ENCODE measurements at places on chromosomes 1 and 21.

DNA sequence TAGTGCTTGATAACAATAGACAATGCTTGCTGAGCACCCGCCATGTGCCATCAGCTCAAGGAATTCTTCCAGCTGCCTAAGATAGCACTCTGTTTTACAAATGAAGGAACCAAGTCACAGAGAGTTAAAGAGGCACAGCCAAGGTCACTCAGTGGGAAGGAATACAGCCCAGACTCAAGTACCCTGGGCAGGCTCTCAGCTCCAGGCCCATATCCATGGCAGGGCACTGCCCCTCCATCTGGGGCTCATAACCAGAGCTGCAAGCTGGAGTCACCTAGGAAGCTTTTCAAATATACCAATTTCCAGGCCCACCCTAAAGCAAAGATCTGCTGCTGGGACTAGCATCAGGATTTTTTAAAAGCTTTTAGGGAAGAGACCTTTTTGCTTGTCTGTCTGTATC, 1.6 kb downstream of the CLEC20A start:
- no peak for DNase-seq

- DNase-seq = peak; percentile 24
Measured at GRCh38 chr1:18182398-18183160, 75.0 kb downstream of the IGSF21 start.

- no peak for DNase-seq
Measured at GRCh38 chr1:89727517-89728312, 93.1 kb upstream of the LRRC8D start.

DNA sequence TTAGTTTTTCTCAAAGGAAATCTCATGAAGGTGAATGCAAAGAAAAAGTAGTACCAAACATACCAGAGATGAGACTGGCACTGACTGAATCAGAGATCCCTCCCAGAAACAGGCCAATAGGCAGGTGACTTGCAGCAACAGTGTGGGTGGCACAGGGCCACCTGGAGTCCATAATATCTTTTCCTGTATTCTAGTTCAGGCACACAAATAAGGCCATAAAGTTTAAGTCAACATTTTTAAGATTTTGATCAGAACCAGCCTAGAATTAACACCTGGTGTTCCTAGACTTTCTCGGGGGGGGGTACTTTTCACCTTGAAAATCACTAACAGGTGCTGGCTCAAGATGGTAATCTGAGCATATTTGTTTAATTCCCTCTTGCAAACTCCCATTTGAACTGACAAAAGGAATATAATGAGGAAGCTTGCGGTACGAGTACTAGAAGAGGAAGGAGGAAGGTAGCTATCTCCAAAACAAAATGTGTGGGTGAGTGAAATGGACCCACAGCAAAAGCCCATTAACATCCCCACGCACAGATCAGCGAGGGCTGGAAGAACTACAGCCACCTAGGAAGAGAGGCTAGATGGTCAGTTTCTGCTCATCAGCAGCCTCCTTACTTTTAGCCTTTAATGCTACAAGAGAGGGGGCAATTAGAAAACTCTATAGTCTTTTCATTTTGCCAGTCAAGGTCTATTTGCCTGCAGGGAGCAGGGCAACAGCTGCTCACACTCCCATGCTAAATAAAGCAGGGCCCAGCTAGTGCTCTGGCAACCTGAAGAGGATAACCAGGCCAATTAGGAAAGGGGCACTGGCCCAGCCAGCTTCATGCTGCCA, 18.9 kb downstream of the SDE2 start:
- DNase-seq = no peak

GRCh38 chr1:207164086-207164485, 60.1 kb downstream of the C4BPA start:
- no peak for DNase-seq
